Bone marrow (tissue), 2 donors: ENCODE measurements at places on chromosomes 12 and 14.

GRCh38 chr12:93943780-93944179, 204.6 kb upstream of the PLXNC1 start:
- DNase-seq, result no peak

GRCh38 chr12:113271466-113271852, 50.2 kb downstream of the TPCN1 start:
- DNase-seq, result no peak

DNA sequence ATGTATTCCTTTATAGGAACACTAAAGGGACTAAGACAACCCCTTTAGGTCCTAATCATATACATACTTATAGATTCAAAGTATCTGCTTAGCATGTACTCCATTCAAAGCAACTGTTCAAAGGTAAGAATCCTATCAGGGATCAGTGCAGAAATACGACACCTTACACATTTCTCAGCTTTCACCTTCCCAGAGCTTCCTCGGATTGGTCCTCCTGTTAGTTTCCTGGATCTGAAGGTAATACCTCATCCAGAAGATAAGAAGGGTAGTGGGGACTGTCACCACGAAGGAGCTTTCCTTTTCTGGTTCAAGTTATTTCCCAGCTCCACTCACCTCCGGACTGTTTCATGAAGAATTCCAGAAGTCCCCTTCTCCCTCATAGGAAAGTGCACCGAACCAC, 38.0 kb downstream of the RCOR1 start:
- no peak for DNase-seq

DNA sequence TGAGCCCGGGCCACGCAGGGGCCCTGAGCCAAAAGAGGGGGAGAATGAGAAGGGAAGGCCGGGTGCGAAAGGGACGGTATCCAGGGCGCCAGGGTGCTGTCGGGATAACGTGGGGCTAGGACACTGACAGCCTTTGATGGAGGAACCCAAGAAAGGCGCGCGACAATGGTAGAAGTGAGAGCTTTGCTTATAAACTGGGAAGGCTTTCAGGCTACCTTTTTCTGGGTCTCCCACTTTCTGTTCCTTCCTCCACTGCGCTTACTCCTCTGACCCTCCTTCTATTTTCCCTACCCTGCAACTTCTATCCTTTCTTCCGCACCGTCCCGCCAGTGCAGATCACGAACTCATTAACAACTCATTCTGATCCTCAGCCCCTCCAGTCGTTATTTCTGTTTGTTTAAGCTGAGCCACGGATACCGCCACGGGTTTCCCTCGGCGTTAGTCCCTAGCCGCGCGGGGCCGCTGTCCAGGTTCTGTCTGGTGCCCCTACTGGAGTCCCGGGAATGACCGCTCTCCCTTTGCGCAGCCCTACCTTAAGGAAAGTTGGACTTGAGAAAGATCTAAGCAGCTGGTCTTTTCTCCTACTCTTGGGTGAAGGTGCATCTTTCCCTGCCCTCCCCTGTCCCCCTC, 3.0 kb downstream of the SSTR1 start:
- DNase-seq, result no peak

DNA sequence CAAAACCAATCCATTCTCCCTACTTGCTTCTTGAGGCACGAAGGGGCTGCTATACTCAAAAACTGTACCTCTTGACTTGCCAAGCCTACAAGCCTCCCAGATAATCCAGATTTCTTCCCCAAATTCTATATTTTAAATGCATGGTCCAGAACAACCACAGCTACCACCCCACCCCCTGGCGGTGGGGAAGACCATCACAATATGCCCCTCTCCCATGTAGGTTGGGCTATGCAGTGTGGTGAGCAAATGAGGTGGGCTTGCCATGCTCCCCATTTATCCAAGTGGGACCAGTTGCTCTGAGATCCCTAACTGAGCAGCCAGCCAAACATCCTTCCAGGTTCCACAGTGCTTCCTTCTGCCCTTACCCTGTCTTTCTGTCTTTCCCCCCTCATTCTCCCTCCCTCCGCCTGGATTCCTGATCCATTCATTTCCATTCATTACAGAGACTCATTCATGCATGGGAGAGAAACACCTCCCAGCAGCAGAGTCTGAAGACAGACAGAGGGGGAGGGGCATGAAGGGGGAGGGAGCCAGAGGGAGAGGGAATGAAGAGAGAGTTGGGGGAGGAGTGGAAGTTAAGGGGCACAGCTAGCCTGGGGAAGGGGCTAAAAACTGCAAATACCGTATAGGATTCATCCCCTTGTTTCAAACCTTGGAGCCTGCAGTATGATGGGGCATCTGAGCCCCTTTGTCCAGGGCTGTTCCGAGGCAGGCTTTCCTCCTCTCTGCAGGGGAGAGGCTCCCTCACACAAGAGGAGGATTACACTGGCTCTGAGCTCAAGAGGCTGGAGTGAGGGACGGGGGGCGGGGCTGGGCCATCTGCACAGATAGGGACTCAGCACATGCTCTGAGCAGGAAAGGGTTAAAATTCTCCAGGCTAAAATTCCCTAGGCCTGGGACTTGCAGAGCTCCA, 4.4 kb downstream of the ZNF219 start:
- DNase-seq, result no peak

GRCh38 chr12:6053541-6053940, 70.9 kb downstream of the VWF start:
- DNase-seq, result no peak
